ENCODE measurements at places on chromosomes 5 and 9.

DNA sequence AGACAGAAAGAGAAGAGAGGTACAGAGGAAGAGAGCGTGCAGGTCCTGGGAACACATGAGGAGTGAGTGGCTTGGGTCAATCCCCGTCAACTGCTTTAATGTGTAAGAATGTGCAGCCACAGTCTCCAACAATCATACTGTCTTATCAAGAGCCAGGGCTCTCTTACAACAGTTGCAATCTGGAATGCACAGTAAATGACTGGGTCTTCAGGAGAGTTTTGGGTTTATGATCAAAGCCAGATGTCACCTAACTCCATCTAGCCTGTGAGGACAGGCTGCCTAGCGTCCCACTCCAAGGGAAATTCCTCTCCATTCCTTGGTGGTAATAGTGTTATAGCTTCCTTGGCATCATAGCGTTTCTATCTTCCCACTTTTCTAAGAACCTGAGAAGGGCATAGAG, 75.0 kb upstream of the TRIO start:
- no peak for DNase-seq

DNA sequence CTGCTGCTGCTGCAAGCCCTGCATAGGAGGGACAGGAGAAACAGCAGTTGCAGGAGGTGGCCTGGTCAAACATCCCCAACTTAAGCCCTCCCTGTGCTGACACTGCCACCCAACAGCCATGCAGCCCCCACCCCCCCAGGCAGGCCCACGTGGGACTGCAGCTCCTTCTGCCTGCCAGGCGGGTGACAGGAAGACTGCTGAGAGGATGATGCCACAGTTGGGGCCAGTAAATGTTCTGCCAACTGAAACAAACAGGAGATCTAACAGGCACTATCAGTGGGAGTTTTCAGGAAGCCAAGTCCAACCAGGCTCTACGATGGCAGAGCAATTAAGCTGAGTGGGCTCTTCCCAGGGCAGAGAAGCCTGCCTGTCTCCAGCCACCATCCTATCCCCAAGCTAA, 31.1 kb downstream of the DIRAS2 start:
- no peak for DNase-seq

DNA sequence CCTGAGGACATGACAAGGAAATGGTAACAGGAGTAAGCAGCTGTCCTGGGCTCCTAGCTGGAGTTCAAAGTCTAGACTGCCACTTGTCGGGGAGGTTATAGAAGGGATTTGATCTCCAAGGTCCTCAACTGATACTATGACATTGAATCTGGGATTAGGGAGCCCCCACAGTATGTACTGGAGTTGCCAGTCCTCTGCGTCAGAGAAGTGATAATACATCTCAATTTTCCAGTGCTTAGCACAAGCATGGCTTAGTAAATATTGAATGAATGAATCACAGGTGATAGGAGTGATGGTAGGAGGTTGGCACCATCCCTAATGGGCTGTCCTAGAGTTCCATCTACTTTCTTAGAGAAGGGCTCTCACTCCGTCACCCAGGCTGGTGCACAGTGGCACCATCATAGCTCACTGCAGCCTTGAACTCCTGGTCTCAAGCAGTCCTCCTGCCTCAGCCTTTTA, 6.2 kb upstream of the TPM2 start:
- no peak for DNase-seq

- DNase-seq = no peak
These were observed 7.3 kb downstream of the PAPPA start for GRCh38 chr9:116160676-116161571.

DNA sequence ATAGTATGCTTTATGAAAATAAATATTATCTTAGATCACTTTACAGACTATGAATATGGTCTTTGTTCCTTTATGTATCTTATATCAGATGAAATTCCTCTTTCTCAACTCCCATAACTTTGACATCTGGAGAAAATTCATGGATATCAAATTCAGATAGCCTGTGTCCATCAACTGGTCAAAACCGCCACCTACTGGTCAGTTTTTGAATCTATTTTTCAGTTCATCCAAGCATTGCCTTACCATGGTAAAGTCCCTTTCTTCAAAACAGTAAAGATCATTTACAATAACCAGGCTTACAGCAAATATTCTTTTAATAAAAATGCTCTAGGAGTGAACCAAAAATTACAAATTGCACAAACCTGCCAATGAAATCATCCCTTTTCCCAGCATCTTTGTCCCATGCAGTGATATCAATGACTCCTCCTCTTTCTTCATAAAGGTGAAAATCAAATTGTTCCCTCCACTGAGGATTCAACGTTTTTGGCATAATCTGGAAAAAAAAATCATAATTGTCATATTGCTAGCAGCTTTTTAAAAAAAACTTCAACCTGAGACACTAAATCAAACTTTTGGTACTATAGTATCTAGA, 290.5 kb downstream of the SLF1 start:
- DNase-seq = no peak

DNA sequence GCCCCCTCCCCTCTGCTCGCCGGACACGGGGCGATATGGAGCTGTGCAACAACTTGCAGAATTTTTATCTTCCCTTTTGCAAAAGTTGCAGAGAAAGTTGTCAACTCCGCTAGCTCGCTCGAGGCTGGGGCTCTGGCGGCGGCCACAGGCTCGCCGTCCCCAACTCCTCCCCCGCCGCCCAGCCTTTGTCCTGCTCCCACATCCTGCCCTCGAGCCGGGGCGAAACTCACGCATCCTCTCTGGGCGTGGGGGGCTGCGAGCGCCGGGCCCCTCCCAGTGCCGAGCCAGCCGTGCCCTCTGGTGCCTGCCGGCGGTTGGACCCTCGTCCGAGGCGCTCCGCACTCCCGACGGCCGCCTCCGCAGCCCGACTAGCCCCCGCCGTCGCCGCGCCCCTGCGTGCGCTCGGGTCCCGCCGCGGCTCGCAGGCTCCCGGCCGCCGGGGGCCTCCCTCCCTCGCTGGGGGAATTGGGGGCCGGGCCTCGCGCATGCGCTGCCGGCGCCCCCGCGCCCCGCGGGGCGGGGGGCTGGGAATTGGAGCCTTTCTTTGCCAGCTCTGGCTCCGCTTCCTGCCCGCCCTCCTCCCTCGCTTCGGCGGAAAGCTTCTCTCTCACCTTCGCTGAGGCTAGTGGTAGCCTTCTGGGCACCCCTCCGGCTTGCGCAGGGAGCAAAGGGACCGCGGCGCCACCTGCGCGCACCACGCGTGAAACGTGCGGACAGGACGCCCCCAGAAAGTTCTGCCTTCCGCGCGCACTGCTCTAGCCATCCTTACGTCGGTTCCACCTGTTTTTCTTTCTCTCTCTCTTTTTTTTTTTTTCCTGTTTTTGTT, at the start of gene CCNJL:
Gene CCNJL, minus strand, starts transcription at position 431 of the 826 bp plus-strand sequence. CDS start 641 bp downstream, outside the sequence.
- peak; percentile 34 for DNase-seq

DNA sequence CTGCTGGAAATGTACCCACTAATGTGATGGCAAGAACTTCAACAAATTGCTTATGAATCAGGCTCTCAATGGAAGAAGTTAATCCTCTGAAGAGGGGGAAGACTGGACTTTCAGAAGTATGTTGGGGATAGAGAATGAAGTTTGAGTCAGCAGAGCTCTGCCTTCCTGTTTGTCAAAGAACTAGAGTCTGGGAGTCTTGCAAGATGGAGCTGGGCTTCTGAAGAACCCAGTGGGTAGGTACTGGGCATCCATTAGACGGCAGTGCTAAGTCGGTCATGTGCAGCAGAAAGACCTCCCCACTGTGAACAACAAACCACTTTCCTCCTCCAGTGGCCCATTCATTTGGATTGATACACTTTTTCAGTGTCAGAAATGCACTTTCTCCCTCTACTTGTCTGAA, 34.6 kb downstream of the OTULIN start:
- DNase-seq = no peak

DNA sequence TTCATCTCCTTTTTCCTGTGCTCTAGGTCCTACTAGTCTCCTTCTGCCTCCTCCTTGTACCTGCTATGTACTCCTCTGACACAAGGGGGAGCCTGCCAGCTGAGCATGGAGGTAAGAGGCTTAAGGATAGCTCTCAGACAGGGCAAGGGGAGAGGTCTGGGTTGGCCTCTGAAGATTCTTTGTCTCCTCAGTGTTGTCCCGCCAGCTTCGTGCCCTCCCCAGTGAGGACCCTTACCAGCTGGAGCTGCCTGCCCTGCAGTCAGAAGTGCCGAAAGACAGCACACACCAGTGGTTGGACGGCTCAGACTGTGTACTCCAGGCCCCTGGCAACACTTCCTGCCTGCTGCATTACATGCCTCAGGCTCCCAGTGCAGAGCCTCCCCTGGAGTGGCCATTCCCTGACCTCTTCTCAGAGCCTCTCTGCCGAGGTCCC, 3.8 kb downstream of the CREB3 start:
- DNase-seq = no peak

DNA sequence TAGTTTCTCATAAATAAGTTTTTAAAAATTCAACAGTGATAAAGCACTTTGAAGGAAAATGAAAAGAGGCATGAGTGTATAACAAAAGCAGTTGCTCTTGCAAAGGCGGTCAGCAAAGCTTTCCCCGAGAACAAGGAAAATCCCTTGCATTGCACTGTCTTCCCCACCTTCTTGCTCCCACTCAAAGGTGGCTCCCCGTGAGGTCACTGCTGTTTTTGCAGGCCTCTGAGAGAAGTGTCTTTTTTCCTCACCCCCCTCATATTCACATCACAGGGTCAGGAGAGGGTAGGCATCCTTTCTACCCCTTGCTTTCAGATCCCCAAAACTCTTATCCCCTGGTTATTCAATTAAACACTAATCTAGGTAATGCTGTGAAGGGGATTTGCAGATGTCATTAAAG, 15.2 kb upstream of the SLC36A1 start:
- DNase-seq = no peak

GRCh38 chr5:17929171-17929570, 294.9 kb downstream of the TAF11L14 start:
- no peak for DNase-seq

GRCh38 chr9:37798677-37799076, 1.9 kb upstream of the DCAF10 start:
- DNase-seq = no peak

GRCh38 chr5:17187011-17187785, 30.2 kb upstream of the BASP1 start:
- DNase-seq = no peak

DNA sequence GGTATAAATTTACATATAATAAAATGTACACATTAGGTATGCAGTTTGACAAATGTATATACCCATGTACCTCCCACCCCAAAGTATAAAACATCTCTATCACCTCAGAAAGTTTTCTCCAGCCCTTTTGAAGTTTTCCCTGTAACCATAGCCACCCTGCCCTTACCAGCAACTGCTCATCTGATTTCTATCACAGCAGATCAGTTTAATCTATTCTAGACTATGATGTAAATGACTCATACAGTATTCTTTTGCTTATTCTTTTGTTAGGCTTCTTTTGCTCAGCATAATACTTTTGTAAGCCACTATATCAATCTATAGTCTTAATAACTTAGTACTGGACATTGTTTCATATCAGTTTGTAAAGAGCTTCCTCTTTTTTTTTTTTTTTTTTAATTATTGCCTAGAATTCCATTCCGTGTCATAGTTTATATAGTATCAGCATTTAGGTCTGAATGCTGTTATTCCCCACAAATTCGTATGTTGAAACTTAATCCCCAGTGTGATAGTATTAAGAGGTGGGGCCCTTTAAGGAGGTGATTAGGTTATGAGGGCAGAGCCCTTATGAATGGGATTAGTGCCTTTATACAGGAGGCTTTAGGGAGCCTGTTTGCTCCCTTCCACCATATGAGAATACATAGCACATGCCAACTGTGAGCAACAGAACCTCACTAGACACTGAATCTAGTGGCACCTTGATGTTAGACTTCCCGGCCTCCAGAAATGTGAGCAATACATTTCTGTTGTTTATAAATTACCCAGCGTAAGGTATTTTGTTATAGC, 20.3 kb downstream of the MELK start:
- no peak for DNase-seq

GRCh38 chr5:56402266-56403220, 169.4 kb upstream of the ANKRD55 start:
- DNase-seq = no peak

- peak; percentile 7 for DNase-seq
These were observed 46.9 kb downstream of the ACTBL2 start for GRCh38 chr5:57435701-57436134.

DNA sequence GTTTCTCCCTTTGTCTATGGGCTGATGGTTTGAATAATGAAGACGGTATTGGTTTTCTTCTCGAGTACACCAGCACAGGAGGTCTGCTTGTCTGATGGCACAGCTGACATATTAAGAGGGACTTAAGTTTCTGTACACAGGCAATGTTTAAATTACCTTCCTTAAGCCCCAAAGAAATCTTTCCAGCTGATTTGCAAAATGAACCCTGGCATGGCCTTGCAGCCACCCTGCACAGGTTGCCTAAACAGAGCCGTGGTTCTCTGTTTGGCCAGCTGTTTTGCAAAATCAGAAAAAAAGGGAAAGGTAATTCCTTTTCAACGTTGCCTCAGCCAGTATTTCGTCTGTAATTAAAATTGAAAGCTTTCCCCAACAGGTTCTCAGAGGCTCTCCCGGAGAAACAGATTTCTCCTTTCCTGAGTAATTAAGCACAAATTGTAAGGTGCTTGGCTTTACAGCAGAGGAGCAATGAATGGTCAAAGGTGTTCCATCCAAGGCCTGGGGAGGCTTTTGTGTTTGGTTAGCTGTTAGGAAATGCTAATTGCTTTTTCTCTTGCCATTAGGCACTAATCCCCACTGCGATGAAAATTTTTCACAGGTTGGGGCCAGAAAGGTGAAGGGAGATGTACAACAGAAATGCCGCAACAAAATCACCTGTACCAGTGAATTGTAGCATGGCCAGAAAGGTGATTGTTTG, 138.9 kb downstream of the RASEF start:
- no peak for DNase-seq

DNA sequence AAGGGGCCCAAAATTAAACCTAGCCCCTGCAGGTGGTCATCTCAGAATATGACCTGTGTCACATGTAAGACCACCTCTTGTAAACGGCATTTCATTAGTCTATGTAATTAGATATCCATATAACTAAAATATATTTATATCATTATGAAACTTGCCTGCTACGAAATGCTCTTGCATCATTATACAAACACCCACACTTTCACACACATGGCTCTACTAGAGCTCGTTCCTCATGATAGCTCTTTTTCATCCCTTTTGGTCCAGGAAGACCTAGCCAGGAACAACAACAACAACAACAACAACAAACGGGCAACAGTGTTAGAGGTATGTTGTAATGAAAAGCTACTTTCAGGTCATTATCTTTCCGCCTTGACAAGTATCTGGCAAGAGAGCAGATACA, 58.6 kb downstream of the LHFPL2 start:
- DNase-seq = no peak

GRCh38 chr5:140261403-140262171, 41.3 kb downstream of the PFDN1 start:
- peak; percentile 53 for DNase-seq

Data from T1000 (cell line).